ENCODE measurements at places on chromosomes 5 and 9.

- no peak for DNase-seq
Observed at GRCh38 chr9:125839317-125839716, 92.1 kb downstream of the PBX3 start.

DNA sequence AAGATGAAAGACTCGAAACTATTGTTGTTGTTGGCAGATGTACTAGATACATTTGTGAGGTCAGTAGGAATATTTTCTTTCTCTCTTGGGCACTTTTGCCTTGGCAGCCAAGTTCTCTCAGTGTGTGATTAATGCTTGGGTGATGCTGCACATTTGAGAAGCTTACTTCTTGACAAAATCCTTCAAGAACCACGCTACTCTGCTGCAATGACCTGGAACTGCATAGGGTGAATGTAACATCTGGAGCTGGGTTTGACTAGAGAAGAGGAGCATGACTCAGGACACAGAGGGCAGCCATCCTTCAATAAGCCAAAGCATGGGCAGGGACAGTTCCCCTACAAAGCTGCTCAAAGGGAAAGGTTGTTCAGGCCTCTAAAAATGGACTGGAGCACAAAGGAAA, 75.5 kb upstream of the PUM3 start:
- no peak for DNase-seq

DNA sequence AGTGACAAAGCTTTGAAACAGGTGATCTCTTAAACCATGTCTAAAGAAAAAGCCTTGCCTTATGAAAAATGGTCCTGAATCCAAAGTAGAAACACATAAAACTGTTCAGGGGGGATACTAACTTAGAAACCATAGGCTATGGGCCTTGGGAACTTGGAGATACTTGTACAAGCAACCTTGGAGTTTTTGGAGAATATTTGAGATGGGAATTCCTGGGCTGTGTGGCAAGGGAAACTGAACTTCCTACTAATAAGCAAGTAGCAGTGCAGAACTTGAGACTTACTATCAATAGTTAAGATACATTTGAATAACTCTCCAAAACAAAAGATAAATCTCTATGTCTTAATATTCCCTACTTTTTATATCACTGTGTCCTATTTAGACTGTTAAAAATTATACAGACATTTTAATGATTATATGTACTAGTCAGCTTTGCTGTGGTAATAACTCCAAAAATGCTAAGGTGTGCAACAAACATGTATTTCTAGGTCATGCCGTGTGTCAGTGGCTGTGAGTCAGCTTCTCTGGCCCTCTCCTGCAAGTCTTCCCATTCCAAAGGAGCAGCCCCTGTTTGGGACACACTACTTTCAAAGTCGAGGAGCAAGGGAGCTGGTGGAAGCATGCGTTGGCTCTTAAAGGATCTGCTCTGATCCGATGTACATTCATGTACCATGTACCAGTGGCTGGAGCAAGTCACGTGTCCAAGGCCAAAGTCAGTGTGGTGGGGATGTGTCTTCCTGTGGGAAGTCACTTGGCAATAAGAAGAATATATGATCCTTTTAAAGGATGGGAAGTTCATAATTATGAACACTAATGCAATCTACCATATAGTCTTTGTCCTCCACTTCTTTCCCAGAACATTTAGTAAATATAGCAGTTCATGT, 39.6 kb downstream of the SNX30 start:
- no peak for DNase-seq

DNA sequence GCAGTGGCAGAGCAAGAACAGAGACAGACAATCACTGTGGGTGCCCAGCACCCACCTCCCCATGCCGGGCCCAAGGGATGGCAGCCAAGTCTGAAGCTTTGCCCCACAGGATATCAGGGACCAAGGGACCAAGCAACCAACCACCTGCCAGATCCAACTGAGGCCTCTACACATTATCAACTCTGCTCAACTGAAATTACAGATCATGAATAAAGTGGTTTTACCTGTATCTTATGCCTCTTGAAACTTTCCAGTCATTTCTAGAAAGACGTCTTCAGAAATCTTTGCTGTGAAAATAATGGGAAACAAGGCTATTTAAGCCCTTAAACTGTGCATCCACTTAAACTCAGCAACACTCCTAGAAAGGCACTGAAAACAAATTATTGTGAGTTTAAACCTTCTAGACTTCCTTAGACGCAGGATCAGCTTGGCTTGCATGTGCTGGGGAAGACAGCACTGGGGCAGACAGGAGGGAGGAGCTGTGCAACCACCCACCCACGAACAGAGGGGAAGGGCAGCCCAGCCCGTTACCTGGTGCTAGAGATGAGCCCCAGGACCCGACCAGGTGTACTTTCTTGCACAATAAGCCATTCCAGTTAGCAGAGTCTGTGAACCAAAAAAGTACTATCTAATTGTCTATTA, 80.0 kb downstream of the SEMA4D start:
- DNase-seq: no peak

DNA sequence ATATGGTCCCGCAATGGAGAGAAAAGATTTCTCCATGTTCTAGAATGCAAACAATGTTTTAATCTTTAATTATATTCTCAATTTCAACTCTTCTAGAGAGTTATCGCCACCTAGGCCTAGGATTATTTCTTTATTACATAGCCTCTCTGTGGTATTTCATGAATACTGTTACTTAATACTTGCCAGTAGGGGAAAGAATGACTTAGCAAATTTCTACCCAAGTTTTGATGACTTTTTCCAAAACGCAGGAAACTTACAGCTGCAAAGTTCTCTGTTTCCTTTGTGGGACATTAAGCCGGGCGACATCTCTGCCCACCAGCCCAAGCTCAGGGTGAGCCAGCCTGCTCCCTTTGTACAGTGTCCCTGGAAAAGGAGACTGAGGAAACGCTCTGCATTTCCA, 73.8 kb downstream of the MED27 start:
- no peak for DNase-seq

DNA sequence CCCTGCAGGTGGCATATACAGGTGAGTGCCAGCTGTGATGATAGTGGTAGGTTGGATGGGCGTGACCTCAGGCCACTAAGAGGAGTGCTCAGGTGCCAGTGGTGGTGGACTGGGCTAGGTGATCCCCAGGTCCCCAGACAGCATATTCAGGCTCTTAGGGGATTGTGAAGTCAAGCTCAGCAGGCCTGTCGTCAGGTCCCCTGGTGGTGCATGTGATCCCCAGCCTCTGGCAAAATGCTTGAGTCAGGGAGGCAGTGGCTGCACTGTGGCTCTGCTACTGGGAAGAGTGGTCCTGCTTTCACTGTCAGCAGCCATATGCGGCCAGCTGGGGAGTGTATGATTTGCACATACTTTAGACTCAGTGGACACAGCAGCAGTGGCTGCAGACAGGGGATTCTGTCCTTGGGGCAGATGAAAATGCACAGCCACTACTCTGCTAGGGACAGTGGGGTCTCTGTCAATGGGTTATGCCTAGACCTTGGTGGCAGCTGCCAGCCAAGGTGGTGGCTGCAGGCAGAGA, 31.6 kb upstream of the CTSL start:
- no peak for DNase-seq

- no peak for DNase-seq
Observed at GRCh38 chr5:154211641-154212390, 21.3 kb downstream of the GALNT10 start.

GRCh38 chr5:82387001-82387818, 109.1 kb upstream of the RPS23 start:
- DNase-seq: no peak

GRCh38 chr5:39176759-39177630, 42.4 kb downstream of the FYB1 start:
- no peak for DNase-seq

GRCh38 chr9:38003946-38004808, 64.8 kb downstream of the SHB start:
- no peak for DNase-seq

GRCh38 chr9:115353681-115354080, 235.7 kb upstream of the TNC start:
- DNase-seq: no peak

All from GM10248 (cell line).